ENCODE measurements at places on chromosomes 3 and 15.
A peak's percentile ranks its signal among the peaks of the same experiment; 100 is the strongest.

GRCh38 chr3:60076331-60076730 is 1026.5 kb upstream of the CFAP20DC start:
- DNase-seq = no peak

- no peak for DNase-seq
These were observed 556.6 kb upstream of the RGMA start for GRCh38 chr15:93645594-93645993.

DNA sequence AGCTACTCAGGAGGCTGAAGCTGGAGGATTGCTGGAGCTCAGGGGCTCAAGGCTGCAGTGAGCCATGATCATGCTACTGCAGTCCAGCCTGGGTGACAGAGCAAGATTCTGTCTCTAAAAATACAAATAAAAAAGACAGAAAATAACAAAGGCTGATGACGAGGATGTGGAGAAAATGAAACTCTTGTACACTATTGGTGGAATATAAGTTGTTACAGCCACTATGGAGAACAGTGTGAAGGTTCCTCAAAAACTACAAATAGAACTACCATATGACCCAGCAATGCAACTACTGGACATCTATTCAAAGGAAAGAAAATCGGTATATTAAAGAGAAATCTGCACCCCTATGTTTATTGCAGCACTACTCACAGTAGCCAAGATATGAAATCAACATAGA is 526.7 kb upstream of the NAALADL2 start:
- no peak for DNase-seq

DNA sequence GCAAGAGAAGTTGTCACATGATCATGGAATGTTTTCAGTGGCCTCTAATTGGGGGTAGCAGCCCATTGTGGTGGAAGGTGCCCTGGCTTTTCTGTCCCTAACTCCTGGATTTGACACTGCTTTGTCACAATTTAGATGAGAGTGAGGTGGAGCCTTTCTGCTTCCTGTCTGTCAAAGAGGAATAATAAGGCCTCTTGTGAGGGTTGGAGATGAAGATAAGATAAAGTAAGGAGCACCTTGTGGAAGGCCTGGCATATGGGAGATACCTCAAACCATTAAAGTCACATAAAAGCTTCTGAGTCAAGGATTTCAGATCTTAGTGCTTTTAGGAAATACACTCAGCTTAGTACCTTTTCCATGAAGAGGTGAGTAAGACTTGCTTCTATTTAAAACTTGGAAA is 172.6 kb upstream of the FAM3D start:
- DNase-seq = no peak

- no peak for DNase-seq
These were observed 137.0 kb upstream of the LIPC start for GRCh38 chr15:58294681-58295254.

GRCh38 chr3:27679691-27680090 is 42.4 kb downstream of the EOMES start:
- DNase-seq = peak; percentile 4

DNA sequence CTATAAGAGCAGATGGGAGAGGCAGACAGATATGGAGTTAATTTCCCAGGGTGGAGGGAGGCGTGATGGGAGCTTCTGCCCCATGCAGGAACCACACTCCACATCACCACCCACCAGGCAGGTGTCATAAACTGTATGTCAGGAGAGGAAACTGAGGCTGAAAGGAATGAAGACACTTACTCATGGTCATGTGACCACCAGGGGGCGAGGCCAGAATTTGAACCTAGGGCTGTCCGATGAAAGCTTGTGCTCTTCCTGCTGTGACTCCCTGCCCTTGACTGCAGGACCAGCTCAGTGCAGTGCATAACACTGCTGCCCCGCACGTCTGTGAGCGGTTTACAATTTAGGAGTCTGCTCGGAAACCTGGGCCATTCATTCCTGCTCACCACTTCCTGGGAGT is 28.8 kb downstream of the NUP210 start:
- no peak for DNase-seq

GRCh38 chr3:192467230-192468140 is 259.9 kb downstream of the FGF12 start:
- DNase-seq = peak; percentile 7

DNA sequence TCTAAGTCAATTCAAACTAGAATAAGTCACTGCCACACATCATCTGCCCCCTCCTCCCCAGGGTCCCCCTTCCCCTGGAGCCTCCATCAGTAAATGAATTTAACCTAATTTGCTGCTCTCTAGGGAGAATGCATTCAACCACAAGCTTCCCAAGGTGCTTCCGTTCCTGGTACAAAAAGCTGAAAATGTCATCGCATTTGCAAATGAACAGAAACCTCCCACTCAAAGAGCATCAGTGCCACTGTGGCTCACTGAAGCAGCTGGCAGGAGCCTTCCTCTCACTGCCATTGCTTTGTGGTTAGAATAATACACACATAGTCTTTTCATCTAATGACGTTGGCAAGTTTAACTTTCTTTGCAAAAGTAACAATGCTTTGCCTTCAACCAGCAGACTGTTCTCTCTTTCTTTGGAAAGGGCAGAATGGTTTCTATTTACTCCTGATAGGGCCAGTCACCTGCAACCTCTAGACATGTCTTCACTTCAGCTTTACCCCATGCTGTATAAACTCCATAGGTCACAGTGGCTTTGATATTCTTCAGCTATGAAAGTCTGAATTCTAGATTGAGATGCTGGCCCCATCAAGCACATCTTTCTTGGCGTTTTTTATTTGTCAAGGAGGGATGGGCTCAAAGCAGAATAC is 238.1 kb downstream of the CPNE4 start:
- no peak for DNase-seq

GRCh38 chr3:94172695-94173310 is 109.9 kb downstream of the NSUN3 start:
- DNase-seq = no peak

GRCh38 chr3:139630542-139630941 is 47.2 kb downstream of the NMNAT3 start:
- DNase-seq = no peak

DNA sequence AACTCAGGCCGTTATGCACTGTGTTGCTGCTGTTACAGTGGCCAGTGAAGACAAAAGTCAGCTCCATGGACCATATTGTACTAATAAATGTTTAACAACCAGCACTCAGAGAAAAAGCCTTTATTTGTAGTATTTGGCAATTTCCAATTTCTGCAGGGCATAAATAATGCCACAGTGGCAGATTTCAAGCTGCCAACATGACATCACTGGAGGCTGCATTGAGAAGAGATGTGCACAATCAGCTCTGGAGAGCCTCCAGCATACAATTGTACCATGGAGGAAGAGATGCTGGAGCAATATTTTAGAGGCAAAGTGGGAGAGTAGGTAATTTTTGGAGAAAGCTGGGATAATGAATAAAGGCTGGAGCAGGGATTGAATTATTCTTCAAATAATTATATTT is 9.7 kb upstream of the ALCAM start:
- peak; percentile 61 for DNase-seq

DNA sequence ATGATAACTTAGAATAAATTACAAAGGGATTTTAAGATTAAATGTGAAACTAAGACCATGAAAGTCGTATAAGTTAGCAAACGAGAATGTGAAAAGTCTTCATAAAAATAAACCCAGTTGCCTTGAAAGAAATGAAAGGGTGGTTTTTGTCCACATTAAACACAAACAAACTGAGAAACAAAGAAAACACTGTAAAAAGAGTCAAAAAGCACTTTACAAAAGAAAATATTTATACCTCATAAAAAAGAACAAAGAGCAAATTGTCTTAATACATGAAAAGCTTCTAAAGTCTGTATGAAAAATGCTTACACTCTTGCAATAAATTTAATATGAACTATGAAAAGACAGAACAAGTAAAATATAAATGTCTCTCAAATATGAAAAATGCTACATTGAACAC is 865.9 kb upstream of the CADM2 start:
- no peak for DNase-seq

DNA sequence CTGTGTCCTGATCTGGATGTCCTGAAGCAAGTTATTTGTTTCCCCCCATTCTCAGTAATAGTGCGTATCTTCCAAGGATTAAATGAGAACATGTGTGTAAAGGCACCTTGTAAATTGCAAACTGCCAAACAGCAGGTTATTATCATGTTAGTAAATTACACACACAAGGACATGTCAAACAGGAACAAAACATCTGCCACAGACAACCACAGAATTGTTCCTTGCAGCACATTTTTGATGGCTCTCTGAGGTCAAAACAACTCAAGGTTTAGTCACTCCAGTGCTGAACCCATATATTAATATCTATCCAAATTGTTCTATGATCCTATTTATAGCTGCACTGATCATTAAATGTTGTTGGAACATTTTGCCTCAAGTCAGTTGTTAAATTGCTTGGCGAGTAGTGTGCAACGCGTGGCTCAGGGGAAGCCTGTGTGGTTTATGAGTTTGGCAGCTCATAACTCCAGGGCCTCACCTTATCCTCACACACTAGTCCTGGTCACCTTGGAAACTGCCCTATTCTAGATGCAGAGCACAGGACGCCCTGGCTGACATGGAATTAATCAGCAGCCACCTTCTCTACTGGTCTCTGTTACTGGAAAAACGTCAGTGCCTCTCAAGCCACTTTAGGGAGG is 46.3 kb upstream of the CDV3 start:
- DNase-seq = no peak

DNA sequence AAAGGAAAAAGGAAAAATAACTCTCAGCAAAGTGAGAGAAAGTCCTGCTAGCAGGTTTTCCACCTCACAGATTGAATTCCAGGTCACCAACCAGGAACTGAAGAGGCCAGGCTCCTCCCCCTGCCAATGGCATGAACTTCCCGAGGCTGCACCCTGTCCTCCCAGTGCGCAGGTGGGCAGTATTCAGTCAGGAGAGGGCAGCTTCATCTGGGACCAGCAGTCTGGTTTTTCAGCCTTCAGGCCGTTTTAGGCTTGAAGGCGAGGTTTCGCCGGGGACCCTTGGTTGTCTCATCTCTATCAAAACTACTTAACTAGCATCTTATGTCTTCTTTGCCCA is 41.2 kb downstream of the TRAT1 start:
- no peak for DNase-seq

DNA sequence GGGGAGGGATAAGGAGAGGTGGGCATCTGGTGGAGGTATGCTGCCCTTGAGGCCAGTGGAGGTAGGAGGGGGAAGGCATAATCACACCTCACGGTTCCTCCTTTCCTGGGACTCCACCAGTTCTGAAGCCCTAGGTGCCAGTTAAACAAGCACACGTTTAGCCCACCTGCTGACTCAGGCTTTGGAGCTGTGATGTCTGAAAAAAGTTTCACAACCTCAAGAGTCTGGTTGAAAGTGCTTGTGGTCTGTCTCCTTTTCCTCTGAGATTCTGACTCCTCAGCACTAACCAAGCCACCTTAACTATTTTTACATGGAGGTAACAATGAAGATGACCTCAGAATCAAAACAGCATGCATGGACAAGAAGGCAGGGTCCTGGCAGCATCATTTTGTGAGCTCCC is 23.0 kb downstream of the HPS3 start:
- no peak for DNase-seq

GRCh38 chr15:40767838-40768500 is 1.8 kb upstream of the C15orf62 start:
- DNase-seq = no peak

- DNase-seq = peak; percentile 84
These were observed 34.9 kb downstream of the VIPR1 start for GRCh38 chr3:42537350-42537749.

DNA sequence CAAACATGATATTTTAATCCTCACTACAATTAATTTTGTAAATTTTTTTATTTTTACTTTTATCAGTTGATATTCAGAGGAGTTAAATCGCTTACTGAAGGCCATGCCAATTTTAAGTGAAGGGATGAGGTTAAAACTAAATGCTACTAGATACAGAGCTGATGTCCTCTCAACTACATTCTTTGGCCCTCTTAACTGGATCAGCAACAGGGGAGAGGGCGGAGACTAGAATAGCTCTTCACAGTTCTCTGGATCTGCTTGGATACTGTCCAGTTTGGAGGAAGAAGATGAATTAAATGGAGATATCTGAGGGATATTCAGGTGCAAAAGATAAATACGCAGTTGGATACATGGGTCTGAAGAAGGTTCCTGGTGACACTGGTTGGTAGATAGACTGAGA is 85.6 kb upstream of the LYSMD4 start:
- no peak for DNase-seq

DNA sequence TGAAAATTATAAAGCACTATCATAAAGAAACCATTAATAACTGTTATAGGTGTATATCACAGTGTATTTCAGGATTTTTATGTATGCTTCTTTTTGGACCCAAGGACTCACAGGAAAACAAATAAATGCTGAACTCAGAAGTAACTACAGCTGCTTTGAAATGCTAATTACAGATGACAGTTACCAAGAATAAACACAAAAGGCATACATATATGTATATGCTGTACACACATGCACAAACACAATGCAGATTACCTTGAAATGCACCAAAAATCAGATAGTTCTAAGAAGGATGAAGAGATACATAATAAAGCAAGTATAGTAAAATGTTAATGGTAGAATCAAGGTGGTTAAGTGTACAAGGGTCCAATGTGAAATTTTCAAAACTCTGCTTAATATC is 52.2 kb downstream of the ZNF280D start:
- DNase-seq = no peak

DNA sequence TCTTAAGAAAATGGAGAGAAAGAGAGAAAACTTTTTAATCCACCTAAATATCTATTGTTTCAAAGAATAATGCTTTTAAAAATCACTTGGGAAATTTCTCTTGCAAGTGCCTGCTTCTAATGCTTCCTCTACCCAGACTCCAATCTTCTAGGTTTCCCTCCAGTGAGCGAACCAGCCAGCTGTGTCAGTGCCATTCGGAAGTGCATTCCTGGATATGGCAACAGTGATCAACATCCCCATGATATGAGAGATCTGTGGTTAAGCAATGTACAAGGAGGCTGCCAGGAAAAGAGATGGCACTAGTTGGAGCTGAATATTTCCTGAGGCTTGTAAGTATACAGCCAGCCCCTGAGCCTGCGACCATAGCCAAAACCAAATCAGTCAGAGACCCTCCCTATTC is 53.3 kb upstream of the KCNMB2 start:
- peak; percentile 42 for DNase-seq

- no peak for DNase-seq
These were observed 351.2 kb upstream of the ATP10A start for GRCh38 chr15:26214290-26214689.

- DNase-seq = no peak
These were observed 326.4 kb upstream of the ARL6 start for GRCh38 chr3:97438131-97438530.

DNA sequence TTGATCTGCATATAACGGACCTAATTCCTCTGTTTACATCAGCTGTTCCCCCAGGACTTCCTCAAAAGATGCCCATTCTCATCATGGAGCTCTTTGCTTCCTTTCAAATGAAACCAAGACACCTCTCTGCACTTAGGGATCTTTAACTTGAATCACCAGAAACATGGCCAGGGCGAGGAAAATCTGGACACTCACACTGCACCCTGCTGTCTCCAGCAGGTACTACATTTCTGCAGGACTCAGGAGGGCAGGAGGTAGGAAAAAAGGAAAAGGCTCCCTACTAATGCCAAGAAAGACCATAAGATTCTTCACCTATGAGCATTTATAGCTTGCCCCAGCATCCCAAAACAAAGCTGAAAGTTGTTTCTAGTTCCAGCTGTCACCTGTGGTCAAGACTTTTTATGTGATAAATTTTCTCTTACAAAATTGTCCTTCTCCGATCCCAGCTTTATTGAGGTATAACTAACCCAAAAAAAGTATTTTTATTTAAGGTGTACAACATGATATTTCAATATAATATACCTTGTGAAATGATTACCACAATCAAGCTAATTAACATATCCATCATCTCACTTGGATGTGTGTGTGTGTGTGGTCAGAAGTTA is 87.3 kb upstream of the C15orf61 start:
- DNase-seq = peak; percentile 52
